Stimulated activated CD8-positive, alpha-beta memory T cell treated with anti-CD3 and anti-CD28 coated beads, Interleukin-4, amount 100 ng/mL, for 4 hours (primary cell): ENCODE measurements at places on chromosomes 7 and 10.

- DNase-seq = no peak
These were observed 301.9 kb upstream of the GALNT17 start for GRCh38 chr7:70830060-70830395.

GRCh38 chr7:100089458-100090196, 858 bp downstream of the COPS6 start:
- DNase-seq = no peak

DNA sequence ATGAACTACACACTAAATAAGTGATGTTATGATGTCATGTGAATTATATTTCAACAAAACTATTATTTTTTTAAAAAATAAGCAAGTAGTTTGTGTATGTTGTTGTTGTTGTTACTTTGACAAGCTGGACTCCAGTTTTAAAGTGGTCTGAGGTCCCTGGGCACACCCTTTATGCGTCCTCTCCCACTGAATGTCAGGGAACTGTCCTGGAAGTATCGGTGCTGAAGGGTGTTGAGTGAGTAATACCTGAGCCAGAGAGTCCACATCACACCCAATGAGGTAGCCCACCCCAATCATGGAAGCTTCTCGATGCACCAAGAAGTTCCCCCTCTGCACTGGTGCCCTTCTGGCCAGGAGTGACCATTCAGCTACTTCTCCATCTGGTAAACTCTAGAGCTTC, 64.3 kb downstream of the FOXI2 start:
- DNase-seq = no peak

DNA sequence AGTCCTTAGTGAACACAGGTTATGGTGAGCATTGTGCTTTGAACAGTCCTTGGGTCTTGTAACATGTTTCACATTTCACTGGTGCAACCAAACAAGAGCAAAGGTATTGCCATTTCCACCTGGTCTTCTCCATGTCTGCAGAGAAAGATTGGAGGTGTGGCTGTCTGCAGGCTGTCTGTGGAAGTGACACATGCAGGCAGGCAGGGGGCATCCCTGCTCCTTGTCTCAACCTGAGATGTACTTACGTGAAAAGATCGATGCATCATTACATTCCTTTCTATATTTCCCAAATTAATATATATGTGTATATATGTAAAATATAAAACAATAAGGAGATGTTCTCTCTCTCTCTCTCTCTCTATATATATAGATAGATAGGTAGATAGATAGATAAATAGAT, 54.3 kb downstream of the LRRC18 start:
- no peak for DNase-seq

DNA sequence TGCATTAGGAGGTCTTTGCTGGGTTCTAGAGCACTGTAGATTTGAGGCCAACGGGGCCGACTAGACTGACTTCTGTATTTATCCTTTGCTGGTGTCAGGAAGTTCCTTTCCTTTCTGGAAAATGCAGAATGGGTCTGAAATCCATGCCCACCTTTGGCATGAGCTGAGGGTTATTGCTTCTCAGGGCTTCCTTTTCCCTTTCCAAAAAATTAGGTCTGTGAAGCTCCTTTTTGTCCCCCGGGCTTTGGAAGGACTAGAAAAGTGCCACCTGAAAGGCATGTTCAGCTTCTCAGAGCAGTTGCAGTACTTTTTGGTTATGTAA, 675 bp downstream of the IL6 start:
- no peak for DNase-seq
